ENCODE measurements at places on chromosomes 6 and 20.
A peak's percentile ranks its signal among the peaks of the same experiment; 100 is the strongest.

GRCh38 chr6:119510246-119510645 is 160.7 kb upstream of the MAN1A1 start:
- DNase-seq: no peak

GRCh38 chr6:137155830-137156229 is 17.6 kb downstream of the IL22RA2 start:
- DNase-seq: no peak

DNA sequence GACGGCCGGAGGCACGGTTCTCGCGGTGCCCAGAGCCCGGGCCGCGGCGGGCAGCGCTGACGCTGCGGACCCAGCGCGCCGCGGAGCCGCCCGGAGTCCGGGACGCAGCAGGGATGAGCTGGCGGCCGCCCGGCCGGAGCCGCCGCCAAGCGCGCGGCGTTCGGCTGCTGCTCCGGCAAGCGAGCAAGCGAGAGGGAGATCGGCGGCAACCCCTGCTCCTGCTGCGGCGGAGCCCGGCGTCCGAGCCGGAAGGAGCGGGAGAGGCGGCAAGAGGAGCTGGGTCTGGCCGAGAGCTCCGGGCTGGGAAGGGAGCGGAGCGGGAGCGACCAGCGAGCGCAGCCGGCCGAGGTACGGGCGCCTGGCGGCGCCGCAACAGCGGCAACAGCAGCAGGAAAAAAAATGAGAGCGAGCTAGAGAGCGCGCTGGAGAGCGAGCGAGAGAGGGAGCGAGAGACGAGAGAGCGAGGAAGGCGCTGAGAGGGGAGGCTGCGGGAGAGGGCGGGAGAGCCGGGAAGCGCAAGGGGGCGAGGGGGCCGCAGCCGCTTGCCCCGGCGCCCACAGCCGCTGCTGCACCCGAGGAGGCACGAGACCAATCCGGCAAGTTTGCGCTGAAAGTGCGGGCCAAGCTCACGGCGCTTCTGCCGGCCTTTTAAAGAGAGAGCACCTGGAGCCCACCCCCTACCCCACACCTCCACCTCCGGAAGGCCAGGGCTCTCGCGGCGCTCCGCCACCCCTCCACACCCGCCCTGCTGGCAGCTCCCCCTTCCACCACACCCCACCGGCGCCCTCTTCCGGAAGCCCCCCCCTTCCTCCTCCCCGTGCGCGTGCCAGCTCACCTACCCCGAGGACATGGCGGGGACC is 496 bp downstream of the GRM4 start:
- no peak for DNase-seq

- DNase-seq: no peak
Observed at GRCh38 chr6:89999154-89999553, 104.9 kb downstream of the GJA10 start.

DNA sequence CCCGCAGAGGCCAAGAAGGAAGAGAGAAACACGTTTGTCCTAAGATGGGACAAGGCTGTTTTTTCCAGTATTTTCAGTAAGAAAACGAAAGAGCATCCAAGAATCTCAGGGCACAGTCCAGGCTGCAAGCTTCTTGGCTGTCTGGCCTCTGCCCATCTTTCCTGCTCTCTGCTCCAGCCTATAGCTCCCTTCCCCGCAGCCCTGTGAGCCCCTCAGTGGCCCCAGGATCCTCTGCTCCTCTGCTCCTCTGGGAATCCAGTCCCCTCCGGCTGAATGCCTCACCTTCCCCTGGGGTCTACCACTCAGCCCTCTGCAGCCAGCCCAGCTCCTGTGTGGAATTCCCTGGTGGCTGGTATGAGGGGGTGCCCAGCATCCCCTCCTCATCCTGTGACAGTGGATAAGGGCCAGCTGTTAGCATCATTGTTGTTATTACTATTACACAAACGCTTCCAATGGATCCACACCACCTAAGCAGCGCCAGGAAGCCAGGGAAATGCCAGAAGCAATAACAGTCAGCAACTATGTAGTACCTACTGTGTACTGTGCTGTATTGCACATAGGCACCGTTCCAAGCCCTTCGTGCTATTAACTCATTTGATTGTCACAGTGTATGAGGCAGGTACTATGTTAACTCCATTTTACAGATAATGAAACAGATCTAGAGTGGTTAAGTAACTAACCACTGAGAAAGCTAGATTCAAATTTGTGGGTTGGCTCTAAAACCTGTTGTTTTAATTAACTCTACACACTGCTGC is 60.3 kb upstream of the PTPN1 start:
- no peak for DNase-seq

GRCh38 chr20:38192323-38192885 is 27.3 kb upstream of the TGM2 start:
- DNase-seq: no peak

DNA sequence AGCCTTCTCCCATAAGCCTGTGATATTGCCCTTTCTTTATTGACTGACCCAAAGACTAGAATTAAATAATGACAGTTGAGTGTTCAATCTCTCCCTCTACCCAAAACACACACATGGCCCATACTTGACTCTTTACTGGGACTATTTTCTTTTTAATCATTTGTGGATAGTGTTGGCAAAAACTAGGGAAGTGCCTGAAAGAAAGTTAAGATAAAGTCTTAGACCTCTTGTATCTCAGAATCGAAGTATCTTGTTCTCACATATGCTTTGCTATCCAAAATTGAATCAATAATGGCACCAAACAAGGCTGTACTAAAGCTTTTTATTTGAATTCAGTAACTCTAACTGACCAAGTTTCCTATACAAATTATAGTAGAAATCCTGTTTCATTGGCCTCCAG is 19.0 kb downstream of the TMEM244 start:
- DNase-seq: no peak

DNA sequence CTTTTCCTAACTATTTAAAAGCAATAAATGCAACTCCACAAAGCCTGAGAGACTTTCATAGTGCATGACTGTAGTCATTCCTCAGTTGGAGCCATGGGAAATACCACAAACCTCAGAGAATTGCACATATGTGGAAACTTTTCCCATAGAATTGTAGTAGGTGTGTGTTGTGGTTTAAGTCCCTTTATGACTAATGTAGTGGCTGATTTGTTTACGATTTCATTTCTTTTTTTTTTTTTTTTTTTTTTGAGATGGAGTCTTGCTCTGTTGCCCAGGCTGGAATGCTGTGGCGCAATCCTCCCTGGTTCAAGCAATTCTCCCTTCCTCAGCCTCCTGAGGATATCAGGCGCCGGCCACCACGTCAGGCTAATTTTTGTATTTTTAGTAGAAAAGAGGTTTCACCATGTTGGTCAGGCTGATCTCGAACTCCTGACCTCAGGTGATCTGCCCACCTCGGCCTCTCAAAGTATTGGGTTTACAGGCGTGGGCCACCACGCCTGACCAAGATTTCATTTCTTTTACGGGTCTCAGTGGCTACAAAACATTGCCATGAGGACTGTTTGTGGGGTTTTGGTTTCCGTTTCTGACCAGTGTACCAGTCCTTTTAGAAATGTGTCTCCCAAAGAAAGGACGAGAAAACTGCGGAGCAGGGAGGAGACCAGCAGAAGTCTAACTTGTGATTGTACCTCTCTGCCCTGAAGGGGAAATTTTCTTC is 212.1 kb upstream of the MARCKS start:
- DNase-seq: no peak

DNA sequence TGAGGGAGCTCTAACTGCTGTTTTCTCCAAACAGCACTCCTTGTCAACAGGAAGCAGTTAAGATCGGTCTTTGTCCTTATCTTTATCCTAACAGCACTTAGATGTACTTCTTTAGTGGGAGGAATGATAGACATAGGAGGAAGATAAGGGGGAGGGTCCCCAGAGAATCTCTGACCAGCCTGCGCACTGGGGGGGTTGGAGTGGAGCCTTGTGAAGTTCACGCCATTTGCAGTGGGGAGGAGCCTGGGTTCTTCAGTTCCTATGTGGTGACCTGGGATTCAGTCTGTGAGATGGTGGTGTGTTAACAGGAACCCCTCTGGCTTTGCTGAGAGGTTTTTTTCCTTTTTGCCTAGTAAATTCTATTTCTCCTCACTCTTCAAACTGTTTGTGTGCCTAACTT is 18.1 kb upstream of the ASCC3 start:
- no peak for DNase-seq

GRCh38 chr6:108563292-108563691 is 2.6 kb downstream of the FOXO3 start:
- DNase-seq: no peak

DNA sequence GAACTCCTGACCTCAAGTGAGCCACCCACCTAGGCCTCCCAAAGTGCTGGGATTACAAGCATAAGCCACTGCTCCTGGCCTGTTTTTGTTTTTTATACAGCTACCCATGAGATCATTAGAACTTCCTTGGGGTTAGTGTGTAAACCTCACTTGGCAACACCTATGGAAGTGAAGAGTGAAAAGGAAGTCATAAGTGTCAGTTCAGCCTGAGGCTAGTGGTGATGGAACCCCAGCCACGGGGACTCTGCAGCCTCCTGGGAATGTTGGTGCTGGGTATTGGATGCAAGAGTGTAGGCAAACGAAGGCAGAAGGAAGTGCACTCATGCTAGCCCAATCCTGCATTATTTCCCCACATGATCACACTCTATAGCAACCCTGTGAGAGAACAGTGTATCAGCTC is 33.6 kb upstream of the FUCA2 start:
- no peak for DNase-seq

GRCh38 chr6:7325750-7326149 is 12.8 kb upstream of the SSR1 start:
- no peak for DNase-seq

- no peak for DNase-seq
Observed at GRCh38 chr6:22133357-22133756, 163.5 kb downstream of the PRL start.

- no peak for DNase-seq
Observed at GRCh38 chr6:13354331-13355042, 26.1 kb upstream of the TBC1D7 start.

DNA sequence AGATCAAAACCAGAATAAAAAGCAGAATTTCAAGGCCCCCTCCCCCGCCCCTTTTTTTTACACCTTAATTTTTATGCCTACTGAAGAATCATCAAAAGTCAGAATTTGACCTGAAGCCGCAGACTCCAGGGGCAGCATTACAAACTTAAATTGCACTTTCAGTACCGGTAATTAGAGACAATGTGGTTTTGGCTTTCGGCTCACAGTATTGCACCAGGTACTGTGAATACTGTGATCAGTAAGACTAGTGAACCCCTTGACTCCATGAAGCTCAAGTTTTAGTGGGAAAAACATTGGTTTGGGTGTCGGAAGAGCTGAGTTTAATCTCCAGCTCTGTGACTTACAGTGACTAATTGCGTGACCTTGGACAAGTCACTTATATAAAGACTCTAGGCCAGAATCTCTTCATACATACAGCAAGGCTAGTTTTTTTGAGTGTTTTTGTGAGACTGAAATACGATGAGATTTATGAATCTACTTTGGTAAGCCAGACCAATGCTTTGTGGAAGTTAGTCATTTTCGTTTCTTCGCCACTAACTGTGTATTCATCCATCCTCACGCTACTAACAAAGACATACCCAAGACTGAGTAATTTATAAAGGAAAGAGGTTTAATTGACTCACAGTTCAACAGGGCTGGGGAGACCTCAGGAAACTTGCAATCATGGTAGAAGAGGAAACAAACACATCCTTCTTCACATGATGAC is 114.7 kb downstream of the SASH1 start:
- DNase-seq: no peak

GRCh38 chr6:88566746-88567534 is 396.5 kb downstream of the RNGTT start:
- no peak for DNase-seq

DNA sequence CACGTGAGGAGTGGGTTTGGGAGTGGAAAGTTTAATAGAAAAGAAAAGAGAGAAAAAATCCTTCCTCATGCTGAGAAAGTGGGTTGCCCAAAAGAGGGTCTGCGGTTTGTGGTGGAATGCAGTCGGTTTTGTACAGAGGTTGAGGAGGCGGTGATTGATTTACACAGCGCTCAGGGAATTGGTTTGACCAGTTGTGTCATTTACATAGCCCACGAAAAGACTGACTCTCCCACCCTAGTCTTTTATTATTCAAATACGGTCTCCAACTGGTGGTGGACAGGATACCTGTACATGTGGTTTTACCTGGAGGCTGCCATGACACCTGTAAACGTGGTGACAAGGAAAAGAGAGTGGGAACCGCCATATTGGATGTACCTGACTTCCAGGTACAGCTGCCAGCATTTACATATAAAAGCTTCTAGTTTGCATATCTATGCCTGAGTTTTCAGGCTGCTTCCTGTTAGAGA is 42.1 kb downstream of the HLA-DPB1 start:
- DNase-seq: no peak

GRCh38 chr6:152206072-152206818 is 398.8 kb downstream of the ESR1 start:
- no peak for DNase-seq

GRCh38 chr6:17808609-17809008 is 101.9 kb upstream of the NUP153 start:
- DNase-seq: no peak

DNA sequence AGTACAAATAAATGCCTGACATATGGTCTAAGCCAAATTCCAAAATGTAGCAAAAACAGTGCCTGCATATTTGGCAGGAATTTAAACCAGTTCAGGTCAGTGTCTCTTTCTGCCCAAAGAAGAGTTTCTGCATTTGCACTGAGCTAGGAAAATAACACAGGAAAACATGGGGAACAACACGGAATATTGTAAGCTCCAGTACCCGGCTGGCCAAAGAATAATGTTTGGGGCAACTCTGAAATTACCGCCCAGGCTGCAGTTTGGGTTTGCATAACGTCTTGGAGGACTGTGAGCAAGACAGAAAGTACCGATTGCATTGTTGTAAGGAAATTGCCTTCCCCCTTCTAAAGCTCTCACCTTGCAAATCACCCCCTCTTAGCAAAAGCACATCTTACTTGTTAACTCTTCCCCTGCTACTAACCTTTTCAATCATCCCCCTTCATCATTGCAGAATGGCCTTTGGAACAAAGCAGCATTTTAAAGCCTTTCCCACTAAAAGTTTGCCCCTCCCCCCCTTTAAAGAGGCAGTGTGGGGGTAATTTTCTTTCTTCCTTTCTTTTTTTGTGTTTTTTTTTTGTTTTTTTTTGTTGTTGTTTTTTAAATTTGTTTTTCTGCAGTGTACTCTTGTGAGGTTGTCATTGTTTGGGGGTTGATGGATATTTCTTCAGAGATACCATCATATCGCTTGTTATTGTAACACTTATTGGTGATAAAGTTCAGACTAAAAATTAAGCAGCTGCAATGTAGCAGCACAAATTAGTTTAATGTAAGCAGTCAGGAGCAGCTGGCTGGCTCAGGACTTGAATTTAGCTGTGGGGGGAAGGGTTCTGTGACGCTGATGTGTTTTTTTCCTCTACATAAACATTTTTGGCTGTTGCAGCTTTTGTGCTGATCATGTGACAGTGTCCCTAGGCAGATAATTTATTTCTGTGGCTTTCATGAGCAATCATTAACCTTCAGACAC is 100.0 kb upstream of the CITED2 start:
- peak; percentile 32 for DNase-seq

GRCh38 chr6:161436106-161436876 is 162.4 kb upstream of the AGPAT4 start:
- DNase-seq: no peak

Data from hippocampal formation (tissue), 2 donors.